ENCODE measurements at places on chromosomes 5 and 9.
A peak's percentile ranks its signal among the peaks of the same experiment; 100 is the strongest.

- no peak for DNase-seq
Measured at GRCh38 chr9:134980516-134980915, 62.8 kb upstream of the FCN1 start.

GRCh38 chr5:112492291-112492690 lies 73.2 kb upstream of the EPB41L4A start:
- peak; percentile 53 for DNase-seq

- peak; percentile 74 for DNase-seq
Measured at GRCh38 chr5:35188031-35188457, 42.2 kb downstream of the PRLR start.

DNA sequence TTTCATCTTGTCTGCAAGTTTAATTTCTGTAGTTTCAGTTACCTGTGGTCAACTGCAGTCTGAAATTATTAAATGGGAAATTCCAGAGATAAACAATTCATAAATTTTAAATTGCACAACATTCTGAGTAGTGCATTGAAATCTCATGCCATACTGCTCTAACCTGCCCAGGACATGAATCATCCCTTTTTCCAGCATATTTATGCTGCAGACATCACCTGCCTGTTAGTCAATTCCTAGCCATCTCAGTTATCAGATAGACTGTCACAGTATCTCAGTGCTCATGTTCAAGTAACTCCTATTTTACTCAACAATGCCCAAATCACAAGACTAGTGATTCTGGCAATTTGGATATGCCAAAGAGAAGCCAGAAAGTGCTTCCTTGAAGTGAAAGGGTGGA lies 223.0 kb upstream of the GRIA1 start:
- DNase-seq, result no peak

GRCh38 chr9:35658968-35659220 lies 802 bp downstream of the CCDC107 start:
- peak; percentile 41 for DNase-seq

DNA sequence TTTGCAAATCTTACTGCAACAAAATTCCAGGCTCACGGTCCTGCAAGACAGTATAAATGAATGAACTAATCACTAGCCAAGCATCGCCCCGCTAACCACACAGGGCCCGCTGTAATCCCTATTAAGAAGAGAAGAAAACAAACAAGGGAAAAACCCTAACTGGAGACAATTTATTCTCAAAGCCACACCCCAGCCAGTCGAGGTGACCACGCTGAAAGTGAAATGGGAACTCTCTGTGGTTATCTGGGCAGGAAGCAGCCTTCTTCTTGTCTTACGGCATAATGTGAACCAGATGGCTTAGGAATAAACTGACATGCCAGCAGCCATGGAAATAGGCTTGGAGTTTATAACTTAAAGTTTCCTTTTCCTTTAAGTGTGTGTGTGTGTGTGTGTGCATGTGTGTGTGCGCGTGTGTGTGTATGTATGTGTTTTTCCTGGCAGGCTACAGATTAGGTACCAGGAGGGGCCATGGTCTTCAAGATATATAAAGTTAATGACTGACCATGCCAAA lies 120.2 kb downstream of the SEMA6A start:
- no peak for DNase-seq

DNA sequence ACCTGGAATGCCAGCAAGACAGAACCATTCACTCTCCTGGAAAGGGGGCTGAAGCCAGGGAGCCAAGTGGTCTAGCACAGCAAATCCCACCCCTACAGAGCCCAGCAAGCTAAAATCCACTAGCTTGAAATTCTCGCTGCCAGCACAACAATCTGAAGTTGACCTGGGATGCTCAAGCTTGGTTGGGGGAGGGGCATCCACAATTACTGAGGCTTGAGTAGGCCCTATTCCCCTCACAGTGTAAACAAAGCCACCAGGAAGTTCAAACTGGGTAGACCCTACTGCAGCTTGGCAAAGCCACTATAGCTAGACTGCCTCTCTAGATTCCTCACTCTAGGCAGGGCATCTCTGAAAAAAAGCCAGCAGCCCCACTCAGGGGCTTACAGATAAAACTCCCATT lies 17.3 kb downstream of the RIGI start:
- no peak for DNase-seq

DNA sequence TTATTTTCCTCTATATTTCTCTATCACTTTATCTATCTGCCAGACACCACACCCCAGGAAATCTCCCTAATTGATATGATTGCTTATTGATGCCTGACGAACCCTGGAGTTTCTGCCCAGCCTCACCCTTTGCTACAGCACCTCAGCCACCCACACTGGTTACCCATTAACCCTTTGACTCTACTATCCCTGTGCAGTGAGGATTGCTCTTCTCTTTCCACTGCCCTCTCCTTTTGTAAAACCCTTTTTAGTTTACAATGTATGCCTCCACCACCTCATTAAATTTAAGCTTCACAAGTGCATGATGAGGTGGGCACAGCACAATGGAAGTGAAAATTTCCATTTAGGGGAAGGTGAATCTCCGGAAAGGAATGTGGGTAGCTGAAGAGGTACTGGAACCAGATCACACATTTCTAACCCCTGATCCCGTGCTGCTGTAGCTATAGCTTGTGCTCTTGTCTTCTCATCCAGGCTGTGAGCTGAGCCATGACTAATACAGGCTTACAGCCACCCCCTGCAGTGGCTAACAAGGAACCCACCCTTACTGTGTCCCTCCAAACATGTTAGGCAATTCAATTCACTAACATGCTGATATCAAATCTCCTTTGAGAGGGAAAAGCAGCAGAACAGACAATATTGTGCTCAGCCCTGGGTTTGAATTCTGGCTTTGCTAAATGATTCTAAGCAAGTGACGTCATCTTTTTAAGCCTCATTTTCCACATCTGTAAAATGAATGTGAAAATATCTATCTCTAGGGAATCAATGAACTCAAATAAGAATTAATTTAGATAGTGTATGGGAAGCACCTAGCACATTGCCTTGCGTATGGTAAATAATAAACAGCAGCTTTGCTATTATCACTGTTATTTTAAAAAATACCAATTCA lies 186.9 kb upstream of the TRIM32 start:
- DNase-seq, result no peak

GRCh38 chr9:77843076-77843870 lies 188.3 kb downstream of the GNAQ start:
- DNase-seq, result no peak

DNA sequence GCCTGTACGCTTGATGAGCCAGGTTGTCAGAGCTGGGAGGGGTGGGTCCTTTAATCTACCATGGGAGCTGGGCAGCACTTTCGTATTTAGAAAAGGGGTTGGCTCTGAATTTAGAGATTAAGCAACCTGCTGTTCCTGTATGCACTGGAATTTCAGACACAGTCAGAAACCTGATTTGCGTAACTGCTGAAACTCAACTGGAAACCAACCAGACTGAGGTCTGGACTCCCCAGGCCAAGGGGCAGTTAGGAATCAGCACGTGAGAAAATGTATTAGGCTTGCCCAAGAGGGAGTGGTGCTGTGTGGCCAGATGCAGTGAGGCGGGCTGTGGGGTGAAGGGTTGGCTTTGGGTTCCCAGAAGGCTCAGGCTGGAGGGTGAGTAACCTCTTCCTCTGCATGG lies 235.0 kb downstream of the GOLPH3 start:
- DNase-seq, result no peak

GRCh38 chr5:156624686-156625085 lies 225.4 kb upstream of the PPP1R2B start:
- DNase-seq, result no peak

- DNase-seq, result no peak
Measured at GRCh38 chr5:56671571-56671970, 143.8 kb upstream of the MAP3K1 start.

- DNase-seq, result no peak
Measured at GRCh38 chr9:133585481-133586351, 23.5 kb downstream of the FAM163B start.

GRCh38 chr5:107533910-107534876 lies 136.5 kb downstream of the EFNA5 start:
- no peak for DNase-seq

DNA sequence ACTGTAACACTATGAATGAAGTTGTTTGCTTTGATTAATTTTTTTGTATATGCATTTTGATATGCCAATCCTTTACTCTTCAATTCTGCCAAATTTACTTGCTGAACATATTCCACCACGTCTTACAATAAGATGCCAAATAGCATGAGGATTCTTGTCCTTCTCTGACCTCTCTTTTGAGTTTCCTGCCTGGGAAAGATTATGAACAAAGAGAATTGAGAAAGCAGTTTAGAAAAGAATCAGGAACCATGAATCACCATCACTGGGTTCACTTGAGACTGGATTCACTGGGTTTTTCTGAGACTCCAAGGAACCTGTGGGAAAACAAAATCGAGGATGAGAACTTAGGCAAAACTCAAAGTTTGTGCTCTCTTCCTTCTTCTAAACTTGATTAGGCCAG lies 256.5 kb downstream of the CETN3 start:
- no peak for DNase-seq

GRCh38 chr9:98709968-98710965 lies 1.5 kb upstream of the GABBR2 start:
- no peak for DNase-seq

DNA sequence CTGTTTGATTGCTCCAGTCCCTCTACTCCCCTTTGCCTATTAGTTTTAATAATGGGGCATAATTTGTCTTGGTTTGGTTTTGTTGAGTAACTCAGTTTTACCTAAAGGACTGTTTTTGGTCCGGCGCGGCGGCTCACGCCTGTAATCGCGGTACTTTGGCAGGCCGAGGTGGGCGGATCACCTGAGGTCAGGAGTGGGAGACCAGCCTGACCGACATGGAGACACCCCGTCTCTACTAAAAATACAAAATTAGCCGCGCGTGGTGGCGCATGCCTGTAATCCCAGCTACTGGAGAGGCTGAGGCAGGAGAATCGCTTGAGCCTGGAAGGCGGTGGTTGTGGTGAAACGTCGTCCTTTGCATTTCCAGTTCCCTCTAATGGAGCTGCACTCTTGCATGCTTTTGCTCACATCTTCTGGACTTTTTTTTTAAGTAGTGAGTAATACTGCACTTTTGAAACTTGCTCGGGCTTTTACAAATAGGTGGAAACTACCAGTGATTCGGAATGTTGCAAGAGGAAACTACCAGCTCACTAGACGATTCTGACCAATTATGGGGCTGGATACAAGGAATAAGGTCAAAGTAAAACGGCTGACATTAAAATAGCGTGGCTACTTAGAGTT lies 721 bp upstream of the MAML1 start:
- DNase-seq, result no peak

GRCh38 chr5:169893010-169893409 lies 87.3 kb downstream of the INSYN2B start:
- no peak for DNase-seq

DNA sequence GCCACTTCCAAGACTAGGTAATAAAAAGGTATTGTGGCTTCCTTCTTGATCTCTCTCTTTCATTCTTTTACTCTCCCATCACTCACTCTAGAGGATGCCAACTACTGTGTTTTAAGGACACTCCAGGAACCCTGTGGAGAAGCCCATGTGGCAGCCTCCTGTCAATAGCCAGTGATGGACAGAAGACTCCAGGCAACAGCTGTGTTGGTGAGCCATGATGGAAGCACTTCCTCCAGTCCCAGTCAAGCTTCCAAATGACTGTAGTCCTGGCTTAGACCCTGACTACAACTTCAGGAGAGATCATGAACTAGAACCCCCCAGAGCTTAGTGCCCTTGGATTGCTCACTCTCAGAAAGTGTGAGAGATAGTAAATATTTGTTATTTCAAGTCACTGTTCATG lies 123.9 kb downstream of the PPP2R2B start:
- no peak for DNase-seq

DNA sequence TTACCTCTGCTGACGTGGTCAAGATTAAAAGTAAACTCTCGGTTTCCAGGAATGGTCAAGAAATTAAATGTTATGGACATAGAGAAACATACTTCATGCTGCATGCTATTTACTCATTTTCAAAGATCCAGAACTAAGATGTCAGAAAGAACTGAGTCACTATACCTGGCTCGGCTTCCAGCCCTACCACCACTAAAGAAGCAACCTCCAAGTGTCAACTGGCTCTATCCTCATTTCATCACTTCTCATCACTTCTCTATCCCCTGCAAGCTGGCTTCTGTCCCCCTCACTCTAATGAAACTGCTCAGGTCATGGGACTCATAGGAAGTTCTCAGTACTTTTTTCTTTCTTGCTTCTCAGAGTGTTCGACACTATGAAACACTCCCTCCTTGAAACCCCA lies 116.2 kb downstream of the CDK5RAP2 start:
- no peak for DNase-seq

GRCh38 chr5:1011226-1011631 lies 2.6 kb downstream of the NKD2 start:
- DNase-seq, result peak; percentile 74

DNA sequence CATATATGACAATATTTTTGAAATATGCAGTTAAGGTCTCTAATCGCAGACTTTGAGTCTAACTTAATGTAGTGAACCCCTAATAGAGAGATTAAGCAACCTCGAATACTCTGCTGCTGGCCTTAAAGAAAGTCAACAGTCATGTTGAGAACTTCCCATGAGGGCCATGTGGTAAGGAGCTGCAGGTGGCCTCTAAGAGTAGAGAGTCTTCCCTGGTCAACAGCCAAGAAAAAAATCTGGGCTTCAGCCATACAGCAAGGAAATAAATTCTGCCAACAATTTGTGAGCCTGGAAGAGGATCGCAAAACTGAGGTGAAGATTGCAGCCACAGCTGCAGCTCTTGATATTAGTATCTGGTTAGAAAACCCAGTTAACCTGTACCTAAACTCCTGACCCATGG lies 935.2 kb upstream of the TYRP1 start:
- no peak for DNase-seq

- no peak for DNase-seq
Measured at GRCh38 chr5:154214371-154215106, 24.0 kb downstream of the GALNT10 start.

GRCh38 chr5:179762079-179762780 lies 29.6 kb downstream of the MAML1 start:
- DNase-seq, result no peak

GRCh38 chr5:73853091-73853490 lies 227.1 kb downstream of the ARHGEF28 start:
- DNase-seq, result no peak

GRCh38 chr5:96076451-96076850 lies 114.8 kb upstream of the ELL2 start:
- DNase-seq, result no peak

DNA sequence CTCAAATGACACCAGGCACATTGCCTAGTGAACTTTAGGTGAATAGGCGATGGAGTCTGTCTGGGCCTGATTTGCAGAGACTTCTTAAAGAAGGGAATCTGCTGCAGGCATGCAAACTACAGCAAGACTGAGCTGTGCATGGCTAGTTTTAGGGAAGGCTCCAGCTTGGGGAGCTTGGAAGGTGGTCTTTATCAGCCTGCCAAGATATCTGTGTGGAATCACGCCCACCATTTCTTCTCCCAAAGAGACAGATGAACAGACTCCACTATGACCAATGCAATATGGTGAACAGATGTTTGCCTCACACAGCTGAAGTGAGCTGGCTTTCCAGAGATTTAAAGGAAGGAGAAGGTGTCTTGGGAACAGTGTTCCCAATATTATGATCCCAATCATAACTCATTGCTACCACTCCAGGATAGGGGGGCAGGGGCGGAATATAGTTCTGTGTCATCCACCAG lies 129.0 kb upstream of the HMHB1 start:
- no peak for DNase-seq

- DNase-seq, result no peak
Measured at GRCh38 chr5:126052791-126053190, 370.4 kb upstream of the GRAMD2B start.

- DNase-seq, result no peak
Measured at GRCh38 chr9:86772635-86772993, 174.7 kb downstream of the GAS1 start.

- no peak for DNase-seq
Measured at GRCh38 chr5:14351086-14351661, 208.0 kb downstream of the TRIO start.

Measured in body of pancreas (tissue), 4 donors.